ENCODE measurements at places on chromosomes 6 and 20.

- DNase-seq = no peak
Observed at GRCh38 chr6:169231790-169232506, 21.7 kb downstream of the THBS2 start.

DNA sequence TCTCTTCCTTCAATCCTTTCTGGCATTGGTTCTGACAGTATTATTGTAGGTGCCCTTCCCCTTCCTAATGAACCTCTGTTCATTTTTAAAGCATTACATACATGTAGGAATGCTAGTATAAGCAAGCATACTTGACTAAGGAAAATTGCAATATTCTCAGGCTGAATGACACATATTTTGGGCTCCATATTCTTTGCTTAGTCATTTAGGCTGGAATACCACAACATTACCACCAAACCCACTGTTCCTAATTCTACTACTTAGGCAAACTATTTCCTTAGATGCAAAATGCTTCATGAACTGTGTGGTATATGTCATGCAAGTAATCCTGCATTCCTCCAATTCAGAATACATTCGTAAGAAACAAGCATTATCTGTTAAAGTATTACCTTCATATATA, 113.9 kb downstream of the PRDM1 start:
- DNase-seq = no peak

DNA sequence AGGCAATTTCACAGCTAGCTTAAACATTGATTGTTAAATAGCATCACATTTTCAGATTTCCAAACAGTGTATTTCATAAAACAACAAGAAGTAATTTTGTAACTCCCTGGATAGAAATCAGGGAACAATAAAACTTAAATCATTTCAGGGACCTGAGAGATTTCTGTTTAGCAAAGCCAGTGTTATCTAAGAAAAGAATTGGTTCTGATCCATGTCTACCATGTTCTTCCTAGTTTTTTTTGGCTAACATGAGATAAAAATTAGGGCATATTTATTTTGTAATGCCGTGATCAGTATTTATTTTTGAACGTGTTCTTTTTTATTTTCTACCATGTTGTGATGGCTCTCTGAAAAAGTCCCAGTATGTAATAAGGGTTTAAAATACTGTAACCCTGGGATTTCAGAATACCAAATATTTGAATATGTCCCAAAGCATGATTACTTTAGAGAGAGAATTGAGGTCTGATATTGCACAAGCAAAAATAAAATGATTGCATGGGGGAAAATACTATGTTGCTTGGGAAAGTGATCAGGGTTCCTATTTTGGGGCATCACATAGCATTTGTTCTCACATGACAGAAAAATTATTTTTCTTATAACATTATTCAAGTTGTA, 188.7 kb upstream of the CEP162 start:
- DNase-seq = no peak

DNA sequence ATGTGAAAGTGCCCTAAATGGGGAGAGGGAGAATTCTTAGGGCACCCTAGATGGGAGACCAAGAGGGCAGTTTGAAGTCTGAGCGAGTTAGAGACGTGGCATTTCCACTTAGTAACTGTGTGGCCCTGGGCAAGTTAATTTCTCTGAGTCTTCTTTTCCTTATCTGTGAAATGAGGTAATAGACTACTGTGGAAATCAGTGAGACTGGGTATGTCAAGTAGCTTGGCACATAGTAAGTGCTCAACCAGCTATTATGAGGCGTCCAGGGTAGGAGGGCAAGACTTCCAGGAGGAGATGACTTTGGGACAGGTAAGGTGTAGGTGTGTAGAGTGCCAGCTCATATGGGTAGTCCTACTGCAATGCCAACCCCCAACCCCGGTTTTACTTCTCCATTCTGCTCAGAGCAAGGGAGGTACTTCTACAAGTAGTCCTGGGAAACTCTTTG, 770 bp downstream of the KIF3B start:
- no peak for DNase-seq

DNA sequence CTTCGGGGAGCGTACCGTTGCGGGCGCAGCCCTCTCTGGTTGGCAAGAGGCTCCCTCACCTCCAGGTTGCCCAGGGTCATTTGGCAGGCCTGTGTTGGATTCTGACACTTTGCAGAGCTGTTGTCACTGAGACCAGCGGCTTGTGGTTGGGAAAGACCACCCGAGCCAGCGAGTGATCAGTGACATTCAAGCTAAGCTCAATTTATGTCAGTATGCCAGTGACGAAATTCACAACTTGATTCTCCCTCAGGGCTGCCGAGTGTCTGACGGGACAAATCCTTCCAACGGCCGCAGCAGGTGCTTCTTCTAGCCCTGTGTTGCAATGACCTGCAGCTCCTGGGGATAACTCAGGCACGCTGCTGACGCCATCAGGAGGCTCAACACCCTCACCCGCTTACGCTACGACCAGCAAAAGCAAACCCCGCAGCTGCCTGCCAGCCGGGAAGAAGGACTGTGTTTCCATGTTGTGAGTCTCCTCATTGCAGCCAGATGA, 16.9 kb upstream of the SLC22A2 start:
- no peak for DNase-seq

DNA sequence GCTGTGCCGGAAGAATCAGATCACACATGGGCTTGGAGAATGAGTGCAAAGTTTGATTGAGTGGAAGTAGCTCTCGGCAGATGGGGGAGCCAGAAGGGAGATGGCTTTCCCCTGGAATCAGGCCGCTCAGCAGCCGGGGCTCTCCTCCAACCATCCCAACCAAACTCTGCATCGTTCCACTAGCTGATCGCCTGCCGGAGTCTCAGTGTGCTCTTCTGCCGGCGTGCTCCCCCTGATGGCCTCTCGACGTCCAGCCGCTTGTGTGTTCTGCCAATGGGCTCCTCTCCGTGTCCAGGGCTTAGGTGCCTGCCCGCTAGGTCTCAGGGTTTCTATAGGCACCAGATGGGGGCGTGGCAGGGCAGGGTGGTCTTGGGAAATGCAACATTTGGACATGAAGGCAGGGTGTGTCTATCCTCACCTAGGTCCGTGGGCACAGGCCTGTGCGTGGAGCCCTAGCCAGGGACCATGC, 4.9 kb upstream of the BIRC7 start:
- peak; percentile 38 for DNase-seq

DNA sequence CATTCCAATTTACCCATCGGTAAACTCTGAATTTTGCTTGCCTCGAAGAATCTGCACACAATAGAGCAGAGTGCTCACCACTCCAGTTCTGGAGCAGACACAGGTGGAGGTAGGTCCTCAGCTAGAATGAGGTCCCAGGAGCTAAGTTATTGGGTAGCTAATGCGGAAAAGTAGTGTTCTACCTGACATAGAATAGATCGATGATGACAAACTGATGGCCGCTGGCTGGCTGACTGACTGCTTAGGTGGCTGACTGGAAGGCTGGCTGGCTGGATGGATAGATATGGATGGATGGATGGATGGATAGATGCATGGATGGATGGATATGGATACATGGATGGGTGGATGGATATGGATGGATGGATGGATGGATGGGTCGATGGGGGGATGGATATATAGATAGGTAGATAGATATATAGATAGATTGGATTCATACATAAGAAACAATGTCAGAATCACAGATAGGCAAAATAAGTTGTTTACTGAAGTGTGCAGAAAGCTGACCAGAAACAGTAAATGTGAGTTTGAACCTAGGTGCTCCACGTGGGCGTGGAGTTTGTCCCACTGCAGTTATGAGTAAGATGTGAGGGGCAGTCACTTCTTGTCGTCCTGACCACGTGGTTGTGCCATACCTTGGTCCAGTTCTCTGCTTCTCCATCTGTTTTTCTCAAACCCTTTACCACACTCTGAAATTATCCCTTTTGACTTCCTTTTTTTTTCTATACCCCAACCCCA, 62.1 kb downstream of the TBXT start:
- DNase-seq = no peak

- no peak for DNase-seq
Observed at GRCh38 chr20:31662372-31662854, 24.7 kb downstream of the COX4I2 start.

- no peak for DNase-seq
Observed at GRCh38 chr6:152012227-152012626, 204.7 kb downstream of the ESR1 start.

- DNase-seq = no peak
Observed at GRCh38 chr6:41785689-41786450, 1.6 kb upstream of the TOMM6 start.

DNA sequence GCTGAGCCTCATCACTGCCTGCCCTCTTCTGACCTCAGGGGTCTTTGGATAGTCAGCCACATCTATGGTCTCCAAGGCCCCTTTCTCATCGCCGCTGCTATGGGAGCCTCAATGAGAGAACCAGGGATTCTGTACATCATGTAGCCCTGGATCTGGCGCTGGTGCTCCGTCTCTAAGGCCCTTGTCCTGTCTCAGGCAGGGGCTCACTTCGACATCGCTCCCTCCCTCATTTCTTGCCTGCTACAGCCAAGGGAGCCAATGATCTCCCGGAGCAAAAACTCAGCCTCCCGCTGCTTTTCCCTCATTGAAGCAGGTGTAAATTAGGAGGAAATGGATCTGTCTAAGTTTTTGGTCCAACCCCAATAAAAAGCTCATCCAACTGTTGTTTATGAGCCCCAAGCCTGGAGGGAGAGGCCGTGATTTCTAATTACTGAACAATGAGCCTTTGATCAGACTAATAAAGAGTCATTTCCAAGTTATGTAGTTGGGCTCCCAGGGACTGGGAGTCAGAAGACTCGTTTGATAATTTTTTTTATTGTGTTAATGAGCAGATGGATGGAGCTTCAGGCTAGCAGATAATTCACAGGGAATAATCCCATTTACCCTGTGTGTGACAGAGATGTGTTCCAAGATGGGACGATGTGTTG, 30.9 kb downstream of the LBP start:
- DNase-seq = no peak
